ENCODE measurements at places on chromosomes 5 and 9.
A peak's percentile ranks its signal among the peaks of the same experiment; 100 is the strongest.

DNA sequence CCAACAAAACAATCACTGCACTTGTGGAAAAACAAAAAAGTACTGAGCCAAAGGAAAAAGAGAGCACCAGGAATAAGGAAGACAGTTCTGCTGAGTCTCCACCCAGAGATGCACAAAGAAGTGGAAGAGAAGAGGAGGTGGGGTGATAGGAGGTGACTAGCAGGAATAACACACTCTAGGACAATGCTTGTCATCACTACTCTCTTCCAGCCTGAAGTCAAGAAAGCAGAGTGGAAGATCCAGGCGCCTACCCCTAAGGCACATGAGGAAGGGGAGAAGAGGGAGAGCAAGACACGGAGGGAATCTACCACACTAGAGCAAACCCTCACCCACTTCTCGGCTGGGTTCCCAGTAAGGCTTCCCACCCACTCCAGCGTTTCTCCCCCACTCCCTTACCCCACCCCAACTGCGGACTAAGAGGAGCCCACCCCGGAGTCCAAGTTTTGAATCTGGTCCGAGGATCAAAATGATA is 1.7 kb downstream of the SLIT3 start:
- DNase-seq = no peak

- DNase-seq = no peak
Observed at GRCh38 chr9:133090752-133091385, 29.1 kb downstream of the CEL start.

GRCh38 chr9:102922526-102922925 is 72.6 kb upstream of the CYLC2 start:
- DNase-seq = no peak

GRCh38 chr9:2726650-2727340 is 9.5 kb downstream of the KCNV2 start:
- DNase-seq = no peak

DNA sequence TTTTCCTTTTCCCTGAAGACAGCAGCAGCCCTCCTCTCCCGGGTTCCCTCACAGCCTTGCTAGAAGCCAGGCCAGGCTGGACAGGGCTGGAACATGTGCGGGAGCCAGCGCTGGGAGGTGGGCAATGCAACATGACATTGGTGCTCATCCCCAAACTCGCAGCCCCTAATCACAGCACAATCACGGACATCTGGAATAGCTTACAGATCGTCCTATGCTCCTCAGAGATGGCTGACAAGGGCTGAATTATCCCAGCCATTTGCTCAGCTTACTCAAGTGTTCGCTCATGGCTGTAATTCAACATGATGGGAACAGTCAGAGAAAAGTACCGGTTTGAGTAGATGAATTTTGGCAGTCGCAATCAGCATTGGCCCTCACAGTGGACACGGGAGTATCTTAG is 49.8 kb downstream of the FSTL4 start:
- no peak for DNase-seq

DNA sequence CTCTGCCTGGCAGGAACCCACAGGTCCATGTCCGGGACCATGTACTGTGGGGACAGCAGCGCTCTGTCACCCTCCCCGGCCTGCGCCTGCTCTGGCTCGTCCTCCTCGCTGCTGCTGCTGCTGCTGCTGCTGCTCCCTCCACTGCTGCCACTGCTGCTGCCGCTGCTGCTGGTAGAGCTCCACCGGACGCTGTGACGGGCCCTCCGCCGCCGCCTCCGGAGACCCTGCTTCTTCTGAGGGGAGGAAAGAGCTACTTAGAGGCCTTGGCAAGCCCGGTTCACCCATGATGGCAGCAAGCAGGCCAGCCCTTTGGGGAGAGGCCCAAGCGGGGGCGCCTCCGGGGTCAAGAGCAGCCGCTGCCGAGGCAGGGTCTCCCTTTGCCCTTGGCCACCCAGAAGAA is 10.0 kb upstream of the CARD9 start:
- no peak for DNase-seq

DNA sequence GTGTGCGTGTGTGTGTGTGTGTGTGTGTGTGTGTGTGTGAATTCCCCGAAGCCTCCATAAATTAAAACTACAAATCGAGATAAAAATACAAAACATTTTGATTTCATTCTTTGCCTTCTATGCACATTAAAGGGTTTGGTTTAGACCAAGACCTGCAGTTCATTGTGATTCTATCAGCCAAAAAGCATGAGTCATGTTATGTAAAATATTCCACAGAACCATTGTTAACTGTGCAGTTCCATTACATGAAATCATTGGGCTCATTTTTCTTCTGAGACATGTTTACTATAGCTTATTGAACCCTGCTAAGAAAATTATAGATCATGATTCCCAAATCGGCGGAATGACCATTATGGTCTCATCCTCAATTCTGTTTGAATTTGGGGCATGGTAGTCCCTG is 11.7 kb downstream of the CAVIN4 start:
- no peak for DNase-seq

GRCh38 chr5:36200513-36200912 is 41.2 kb downstream of the NADK2 start:
- DNase-seq = no peak

DNA sequence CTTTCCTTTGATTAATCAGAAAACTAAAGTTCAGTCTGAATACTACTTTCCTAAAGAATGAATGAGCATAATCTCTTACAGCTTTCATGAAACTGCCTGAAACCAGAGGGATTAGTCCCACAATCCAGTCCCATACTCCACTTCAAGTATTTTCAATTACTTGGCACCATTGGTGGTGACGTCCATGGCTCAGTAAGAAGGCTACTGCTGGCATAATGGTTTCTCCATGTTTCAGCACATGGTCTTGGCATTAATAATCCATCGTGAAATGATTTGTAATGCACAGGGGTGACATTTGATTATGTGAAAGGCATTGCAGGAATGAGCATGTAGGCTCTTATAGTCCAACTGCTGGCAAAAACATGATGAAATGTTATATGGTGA is 23.4 kb downstream of the LIX1 start:
- DNase-seq = no peak

DNA sequence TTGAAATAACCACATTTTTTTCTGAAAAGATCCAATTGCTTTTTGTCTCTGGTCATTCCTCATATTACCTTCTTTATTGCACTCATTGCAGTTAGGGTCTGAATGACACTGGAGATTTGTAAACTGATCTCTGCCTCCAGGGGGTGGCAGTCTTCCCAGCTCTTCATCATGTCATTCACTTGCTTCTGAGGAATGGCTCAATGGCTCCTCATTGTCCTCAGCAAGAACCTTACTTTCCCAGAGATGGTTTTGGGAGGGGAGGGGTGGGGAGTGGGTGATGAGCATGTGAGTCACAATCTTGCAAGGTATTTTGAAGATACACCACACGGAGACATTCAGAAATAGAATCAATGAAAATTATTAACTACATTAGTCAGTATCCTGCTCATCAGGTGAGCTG is 159.8 kb upstream of the GAS1 start:
- peak; percentile 2 for DNase-seq

GRCh38 chr5:132485641-132486317 is 4.8 kb downstream of the IRF1 start:
- no peak for DNase-seq

DNA sequence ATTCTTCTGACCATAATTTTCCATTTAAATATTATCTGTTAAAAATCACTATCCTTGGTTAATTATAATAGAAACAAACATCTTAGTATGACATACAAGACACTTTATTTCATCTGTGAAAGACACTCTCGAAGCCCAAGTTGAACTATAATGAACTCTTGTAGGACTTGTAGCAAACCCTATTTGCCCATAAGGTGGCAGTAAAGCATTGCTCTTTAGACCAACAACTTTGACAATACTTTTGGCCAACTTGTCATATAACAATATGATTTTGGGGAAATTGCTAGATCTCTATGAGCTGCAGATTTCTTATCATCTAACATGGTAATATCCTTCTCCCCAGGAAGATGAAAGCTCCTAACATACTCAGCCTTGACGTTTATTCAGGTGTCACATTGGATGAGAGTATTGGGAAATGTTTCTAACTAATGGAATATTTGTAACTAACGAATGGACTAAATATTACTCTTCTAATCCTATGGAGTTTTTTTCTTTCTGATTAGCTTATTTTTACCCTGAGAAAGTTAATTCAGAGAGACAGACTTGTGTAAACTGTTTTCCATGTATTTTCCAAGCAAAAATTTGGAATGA is 11.0 kb downstream of the SPINK14 start:
- DNase-seq = peak; percentile 86

- no peak for DNase-seq
Observed at GRCh38 chr5:67154556-67155206, 41.9 kb downstream of the CD180 start.

DNA sequence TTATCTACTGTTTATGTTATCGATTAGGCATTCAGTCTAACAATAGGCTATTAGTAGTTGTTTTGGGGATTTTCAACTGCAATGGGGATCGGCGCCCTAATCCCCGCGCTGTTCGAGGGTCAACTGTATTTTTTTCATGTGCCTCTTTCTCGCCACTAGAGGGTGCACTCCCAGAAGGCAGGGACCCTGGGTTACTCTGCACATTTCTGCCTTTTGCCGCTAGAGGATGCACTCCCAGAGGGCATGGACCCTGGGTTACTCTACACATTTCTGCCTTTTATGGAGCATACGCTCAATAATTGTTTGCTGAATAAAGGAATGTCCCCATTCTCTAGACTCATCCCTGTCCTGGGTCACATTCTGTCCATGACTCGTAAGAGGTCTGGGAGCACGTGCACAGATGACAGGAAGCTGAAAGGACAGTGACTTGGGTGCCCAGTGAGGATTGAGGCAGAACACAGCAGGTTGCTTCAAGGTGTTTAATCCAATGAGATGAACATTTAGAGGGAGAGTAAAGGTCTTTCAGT is 27.9 kb upstream of the RECK start:
- peak; percentile 81 for DNase-seq

DNA sequence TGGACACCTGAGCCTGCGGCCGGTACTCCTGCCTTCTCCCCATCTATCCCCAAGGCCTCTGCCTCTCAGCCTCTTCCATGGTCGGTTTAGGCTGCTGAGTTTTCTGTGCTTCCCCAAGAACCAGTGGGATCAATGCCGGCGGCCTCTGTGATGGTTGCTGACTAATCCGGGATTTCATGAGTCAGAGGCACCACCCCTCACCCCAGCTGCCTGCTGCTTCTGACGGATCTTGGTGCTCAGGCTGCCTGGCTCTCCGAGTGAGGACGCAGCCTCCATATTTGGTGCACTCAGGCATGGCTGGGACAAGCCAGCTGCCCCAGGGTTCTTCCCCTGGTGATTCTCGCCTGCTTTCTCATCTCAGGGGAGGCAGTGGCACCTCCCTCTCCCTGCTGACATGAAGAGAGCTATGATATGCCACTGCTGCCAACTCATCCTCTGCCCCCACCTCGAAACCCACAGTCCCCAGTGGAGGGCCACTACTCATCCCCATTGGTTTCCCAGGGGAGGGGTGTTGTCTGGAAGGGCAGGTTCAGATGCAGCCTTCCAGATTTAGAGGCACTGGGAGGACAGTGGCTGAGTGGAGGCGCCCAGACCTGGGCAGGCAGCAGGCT is 3.3 kb upstream of the MAN1B1 start:
- no peak for DNase-seq

DNA sequence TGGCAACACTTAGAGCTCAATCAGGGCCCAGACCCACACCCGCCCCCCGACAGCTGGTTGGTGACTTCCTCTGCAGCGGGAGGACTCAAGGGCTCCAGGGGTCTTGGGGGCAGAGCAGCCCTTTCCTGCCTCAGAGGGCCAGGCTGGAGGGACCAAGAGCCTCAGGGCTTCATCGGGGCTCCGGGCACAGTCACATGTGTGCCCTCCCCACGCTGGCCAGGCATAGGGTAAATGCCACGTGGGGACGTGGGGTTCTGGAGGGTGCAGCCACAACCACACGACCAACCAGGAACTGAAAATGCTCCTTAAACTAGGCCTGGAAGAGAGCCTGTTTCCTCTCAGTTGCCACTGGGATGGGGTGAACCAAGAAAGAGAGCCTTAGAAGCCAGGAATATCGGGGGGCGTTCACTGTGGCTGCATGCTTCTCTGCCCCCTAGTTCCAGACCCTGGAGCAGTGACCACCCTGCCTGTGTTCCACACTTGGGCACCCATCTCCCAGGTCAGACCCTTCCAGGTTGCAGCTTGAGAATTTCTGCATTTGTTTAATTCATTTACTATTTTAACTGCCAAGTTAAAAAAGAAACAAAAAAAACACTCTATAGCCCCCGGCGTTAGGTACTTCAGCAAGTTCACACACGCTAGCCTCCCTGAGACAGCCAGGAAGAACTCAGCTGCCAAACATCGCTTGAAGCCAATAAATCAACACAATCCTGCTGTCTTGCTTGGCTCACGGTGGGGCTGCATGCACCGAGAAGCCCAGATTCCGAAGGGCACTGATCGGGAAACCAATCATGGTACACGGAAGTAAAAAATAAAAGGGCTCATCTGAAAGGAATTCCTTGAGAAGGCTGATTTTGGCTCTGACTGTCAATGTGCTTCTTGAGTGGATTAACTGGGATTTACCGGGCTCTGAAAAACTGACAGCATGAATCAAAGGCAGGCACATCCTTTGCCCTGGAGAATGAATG is 56.1 kb upstream of the PHYKPL start:
- DNase-seq = no peak

DNA sequence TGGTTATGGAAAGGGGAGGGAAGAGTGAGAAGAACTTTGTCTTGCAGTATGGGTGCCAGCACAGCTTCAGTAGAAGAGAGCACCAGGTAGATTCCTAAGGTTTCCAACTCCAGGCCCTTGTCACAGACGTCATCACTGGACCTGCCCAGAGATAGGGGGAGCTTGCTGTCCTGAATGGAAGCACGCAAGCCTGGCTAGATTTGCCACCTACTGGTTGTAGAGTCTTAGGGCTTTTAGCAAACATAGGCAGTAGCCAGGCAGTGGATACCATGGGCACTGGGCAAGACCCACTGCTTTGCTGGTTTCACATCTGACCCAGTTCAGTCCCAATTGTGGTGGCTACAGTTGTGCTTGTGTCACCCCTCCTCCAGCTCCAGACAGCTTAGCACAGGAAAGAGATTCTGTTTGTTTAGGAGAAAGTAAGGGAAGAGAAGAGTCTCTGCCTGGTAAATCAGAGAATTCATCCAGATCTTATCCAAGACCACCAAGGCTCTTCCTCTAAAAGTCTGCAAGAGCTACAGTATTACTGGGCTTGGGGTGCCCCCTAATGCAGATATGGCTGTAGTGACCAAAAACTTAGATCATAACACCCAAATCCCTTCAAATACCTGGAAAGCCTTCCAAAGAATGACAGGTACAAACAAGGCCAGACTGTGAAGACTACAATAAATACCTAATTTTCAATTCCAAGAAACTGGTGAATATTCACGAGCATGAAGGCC is 158.9 kb downstream of the HINT1 start:
- peak; percentile 29 for DNase-seq

- no peak for DNase-seq
Observed at GRCh38 chr9:125509476-125509875, 197.5 kb downstream of the MAPKAP1 start.
